PC-3 (cell line): ENCODE measurements at places on chromosomes 6 and 20. TPM values are rescaled to one million over a fixed set of nuclear protein-coding genes. Genes with fewer than 3 reads are reported as not detected.

- DNase-seq: no peak
- no peaks in the 10 kb centered on the region for H3K27me3 ChIP-seq
- H3K36me3 ChIP-seq: peaks cover 19% of the 10 kb centered on the region; the same call in 1 of the 2 replicates
- no peak overlapping the region for H3K4me3 ChIP-seq
- H3K27ac ChIP-seq: no peak overlapping the region
Observed at GRCh38 chr6:26141378-26141904, 54.2 kb downstream of the HFE start.

- no peak for DNase-seq
- no peaks in the 10 kb centered on the region for H3K4me1 ChIP-seq
- no peak overlapping the region for H3K4me3 ChIP-seq
Observed at GRCh38 chr6:116304538-116305097, 24.9 kb upstream of the TSPYL1 start.

DNA sequence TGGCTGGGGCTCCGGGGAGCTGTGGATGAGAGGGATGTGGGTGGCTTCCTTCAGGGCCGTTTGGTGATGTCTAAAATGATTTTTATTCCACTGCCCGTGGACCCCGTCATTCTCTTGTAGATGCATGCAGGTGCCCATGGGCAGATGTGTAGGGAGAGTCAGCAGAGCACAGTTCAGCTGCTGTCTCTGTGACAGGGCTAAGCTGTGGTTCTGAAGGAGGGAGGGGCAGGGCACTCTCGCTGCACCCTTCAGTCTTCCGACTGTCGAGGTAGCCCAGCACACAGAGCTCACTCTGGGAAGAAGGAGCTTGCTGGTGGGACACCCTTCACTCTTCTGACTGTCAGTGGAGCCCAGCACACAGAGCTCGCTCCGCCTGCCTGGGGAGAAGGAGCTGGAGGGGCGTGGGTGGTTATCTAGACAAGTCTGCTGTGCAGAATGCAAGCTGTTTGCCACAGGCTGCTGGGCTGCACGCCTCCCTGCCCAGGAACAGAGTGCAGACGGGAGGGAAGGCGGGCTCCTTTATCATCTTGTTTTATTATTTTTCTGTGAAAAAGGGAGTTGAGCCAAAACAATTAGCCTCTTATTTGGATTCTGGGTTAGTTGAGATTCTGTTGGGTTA is 28.4 kb upstream of the ADRM1 start:
- H3K36me3 ChIP-seq: peaks cover 13% of the 10 kb centered on the region; the same call in 1 of the 2 replicates
- H3K27ac ChIP-seq: no peak overlapping the region
- H3K27me3 ChIP-seq: no peaks in the 10 kb centered on the region
- no peak for DNase-seq
- H3K4me3 ChIP-seq: no peak overlapping the region
- H3K4me1 ChIP-seq: no peaks in the 10 kb centered on the region

- H3K4me1 ChIP-seq: peaks cover 28% of the 10 kb centered on the region
- H3K36me3 ChIP-seq: no peaks in the 10 kb centered on the region
- no peak overlapping the region for H3K4me3 ChIP-seq
- no peak for DNase-seq
- no peak overlapping the region for H3K27ac ChIP-seq
Observed at GRCh38 chr20:25245461-25245860, 2.4 kb upstream of the PYGB start.

DNA sequence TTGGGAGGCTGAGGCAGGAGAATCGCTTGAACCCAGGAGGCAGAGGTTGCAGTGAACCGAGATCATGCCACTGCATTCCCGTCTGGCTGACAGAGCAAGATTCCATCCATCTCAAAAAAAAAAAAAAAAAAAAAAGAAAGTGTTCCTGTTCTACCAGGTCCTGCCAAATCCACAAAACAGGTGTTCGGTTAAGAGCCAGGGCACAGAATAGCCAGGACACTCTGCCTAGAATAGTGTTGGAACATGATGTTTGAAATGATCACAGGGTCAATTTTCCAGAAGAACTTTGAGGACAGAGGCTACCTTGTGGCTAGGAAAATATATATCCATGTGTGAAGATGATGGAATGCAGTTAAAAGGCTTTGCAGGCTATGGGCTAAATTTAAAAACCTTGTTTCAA is 63.6 kb upstream of the TRAF3IP2 start:
- H3K4me1 ChIP-seq: no peaks in the 10 kb centered on the region
- H3K27me3 ChIP-seq: no peaks in the 10 kb centered on the region
- H3K36me3 ChIP-seq: no peaks in the 10 kb centered on the region
- no peak overlapping the region for H3K27ac ChIP-seq

GRCh38 chr6:157488716-157489118 is 107.7 kb downstream of the ZDHHC14 start:
- no peaks in the 10 kb centered on the region for H3K36me3 ChIP-seq
- H3K4me1 ChIP-seq: peaks cover 9% of the 10 kb centered on the region; the same call in 1 of the 2 replicates
- H3K4me3 ChIP-seq: peak overlapping the region; percentile 64
- no peak overlapping the region for H3K27ac ChIP-seq
- DNase-seq: peak; percentile 3
- H3K27me3 ChIP-seq: no peaks in the 10 kb centered on the region

DNA sequence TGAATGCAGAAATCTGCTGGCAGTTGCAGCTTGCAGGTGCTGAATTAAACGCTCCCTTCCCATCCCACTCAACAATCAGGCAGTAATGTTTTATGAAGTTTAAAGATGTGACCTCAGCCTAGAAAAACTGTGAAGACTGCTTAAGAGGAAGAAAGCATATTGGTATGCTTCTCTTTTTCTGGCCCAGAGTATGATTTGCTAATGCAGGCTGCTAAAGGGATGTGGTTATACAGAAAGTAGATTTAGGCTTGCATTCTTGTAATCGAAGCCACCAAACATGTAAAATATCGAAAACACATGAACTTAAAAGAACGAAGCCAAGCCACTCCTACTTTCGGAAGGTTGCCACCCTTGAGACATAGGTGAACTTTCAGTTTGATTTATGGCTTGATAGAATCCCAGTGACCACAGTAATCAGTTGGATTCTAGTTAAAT is 40.7 kb downstream of the MAP3K5 start:
- no peaks in the 10 kb centered on the region for H3K4me1 ChIP-seq
- no peak overlapping the region for H3K27ac ChIP-seq
- H3K27me3 ChIP-seq: no peaks in the 10 kb centered on the region
- H3K36me3 ChIP-seq: no peaks in the 10 kb centered on the region
- no peak overlapping the region for H3K4me3 ChIP-seq

DNA sequence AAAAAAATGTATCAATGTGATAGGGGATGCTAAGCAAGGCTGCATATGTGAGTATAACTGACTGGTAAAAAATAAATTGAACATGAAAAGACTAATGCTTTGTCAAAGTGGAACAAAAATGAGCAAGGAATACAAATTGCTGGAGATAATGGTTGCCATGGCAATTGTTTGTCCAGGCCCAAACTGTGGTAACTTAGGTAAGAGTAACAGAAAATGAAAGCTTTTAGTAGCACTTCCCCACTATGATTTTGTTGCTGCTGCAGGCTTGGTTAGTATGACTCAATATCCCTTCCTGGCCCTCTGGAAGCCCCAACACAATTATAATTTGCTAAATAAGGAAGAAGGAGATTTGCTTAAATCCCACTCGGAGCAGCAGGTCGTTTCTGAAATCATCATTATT is 577.1 kb downstream of the DOK5 start:
- H3K4me1 ChIP-seq: no peaks in the 10 kb centered on the region
- H3K27me3 ChIP-seq: no peaks in the 10 kb centered on the region
- no peak overlapping the region for H3K27ac ChIP-seq

GRCh38 chr6:134962421-134962820 is 12.5 kb upstream of the ALDH8A1 start:
- no peak overlapping the region for H3K4me3 ChIP-seq
- peaks cover 8% of the 10 kb centered on the region; the same call in 1 of the 2 replicates for H3K36me3 ChIP-seq
- no peak for DNase-seq
- no peak overlapping the region for H3K27ac ChIP-seq
- H3K27me3 ChIP-seq: no peaks in the 10 kb centered on the region
- H3K4me1 ChIP-seq: no peaks in the 10 kb centered on the region

GRCh38 chr20:62922451-62922921 is 3.8 kb downstream of the DIDO1 start:
- no peak for DNase-seq
- H3K27ac ChIP-seq: no peak overlapping the region
- 0 out of 2 replicates have a peak, but pooled peaks cover 2% of the 10 kb centered on the region for H3K36me3 ChIP-seq
- no peaks in the 10 kb centered on the region for H3K27me3 ChIP-seq
- H3K4me3 ChIP-seq: no peak overlapping the region
- peaks cover 28% of the 10 kb centered on the region for H3K4me1 ChIP-seq

Gene C20orf144
- total RNA-seq: 0.17 TPM in 1 of 2 replicates, not detected in the other

Gene RRAGD
- total RNA-seq: 0.35 and 0.62 TPM in 2 replicates

Gene GSTA4
- 10.1 and 20.9 TPM in 2 replicates for total RNA-seq

Gene PLAGL2
- total RNA-seq: 4.4 and 6.2 TPM in 2 replicates

Gene COL12A1
- 24.2 and 41.2 TPM in 2 replicates for total RNA-seq
